ENCODE measurements at places on chromosomes 2 and 18.

GRCh38 chr2:121303531-121304263 is 18.7 kb upstream of the TFCP2L1 start:
- DNase-seq, result no peak

DNA sequence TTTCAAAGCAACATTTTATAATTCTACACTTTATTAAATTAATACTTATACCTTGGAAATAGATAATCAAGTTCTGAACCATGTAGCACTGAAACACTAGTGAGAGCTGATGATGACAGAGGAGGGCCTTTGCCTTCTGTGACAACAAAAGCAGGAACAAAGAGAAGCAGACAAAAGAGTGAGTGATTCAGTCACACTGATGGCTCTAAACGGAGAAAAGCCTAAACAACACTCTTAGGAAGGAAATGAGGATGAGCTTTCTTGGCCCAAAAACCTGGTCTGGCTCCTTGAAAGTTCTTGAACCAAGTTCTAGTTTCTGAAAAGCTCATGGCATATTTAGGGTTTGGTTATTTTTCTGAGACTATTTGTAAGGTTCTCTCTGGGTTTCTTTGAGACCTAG is 271.9 kb downstream of the DPP10 start:
- no peak for DNase-seq

DNA sequence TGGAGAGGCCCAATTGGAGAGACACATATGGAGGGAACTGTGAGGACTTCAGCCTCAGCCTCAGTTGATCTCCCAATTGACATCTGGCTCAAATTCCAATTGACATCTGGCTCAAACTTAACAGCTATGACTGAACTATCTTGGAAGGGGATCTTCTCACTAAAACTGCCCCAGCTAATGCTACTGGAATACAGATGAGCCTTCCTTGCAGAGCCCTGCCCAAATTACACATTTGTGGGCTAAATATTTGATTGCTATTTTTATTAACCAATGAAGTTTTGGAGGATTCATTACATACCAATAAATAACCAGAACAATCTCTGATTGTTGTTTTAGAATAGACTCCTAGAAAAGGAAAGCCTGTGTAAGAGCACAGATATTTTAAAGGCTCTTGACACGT is 189.0 kb upstream of the THUMPD2 start:
- DNase-seq, result no peak

- no peak for DNase-seq
Measured at GRCh38 chr2:210519594-210519993, 36.8 kb upstream of the CPS1 start.

- no peak for DNase-seq
Measured at GRCh38 chr2:98768384-98769113, 37.6 kb upstream of the MGAT4A start.

DNA sequence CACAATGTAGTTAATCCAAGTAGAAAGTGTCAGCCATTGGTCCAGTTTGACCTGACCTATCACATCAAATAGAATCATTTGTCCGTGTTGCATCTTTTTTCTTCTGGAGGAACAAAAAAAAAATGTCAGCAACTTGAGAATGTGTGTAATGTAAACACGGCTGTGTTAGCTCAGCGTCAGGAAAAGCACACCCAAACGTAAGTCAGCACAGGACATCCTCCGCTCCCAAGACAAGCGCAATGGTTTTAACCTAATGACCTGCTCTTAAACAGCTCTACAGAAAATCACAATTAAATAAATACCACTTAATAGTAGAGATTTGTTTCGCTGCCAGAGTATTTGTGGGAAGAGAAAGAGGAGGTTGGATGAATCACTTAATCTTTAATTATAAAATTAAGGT is 59.4 kb downstream of the OSR1 start:
- DNase-seq, result no peak

GRCh38 chr2:187075199-187075635 is 226.2 kb upstream of the ZSWIM2 start:
- no peak for DNase-seq

DNA sequence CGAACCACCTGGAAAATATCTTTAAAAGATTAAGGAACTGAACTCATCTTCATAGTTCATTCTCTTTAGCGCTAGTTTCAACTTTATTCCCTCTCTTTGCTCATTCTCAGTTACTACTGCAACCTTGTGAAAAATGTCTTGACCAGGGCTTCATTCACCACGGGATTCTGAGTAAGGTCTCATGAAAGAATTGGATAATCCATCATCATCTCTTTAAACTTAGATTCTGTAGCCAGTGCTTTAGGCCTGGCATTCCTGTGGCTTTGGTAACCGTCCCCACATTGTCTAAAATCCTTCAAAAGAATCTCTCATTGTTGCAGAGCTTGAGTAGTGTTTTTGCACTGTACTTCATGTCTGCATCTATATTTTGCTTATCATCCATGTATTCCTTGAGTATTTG is 229.5 kb downstream of the ETAA1 start:
- DNase-seq, result no peak

DNA sequence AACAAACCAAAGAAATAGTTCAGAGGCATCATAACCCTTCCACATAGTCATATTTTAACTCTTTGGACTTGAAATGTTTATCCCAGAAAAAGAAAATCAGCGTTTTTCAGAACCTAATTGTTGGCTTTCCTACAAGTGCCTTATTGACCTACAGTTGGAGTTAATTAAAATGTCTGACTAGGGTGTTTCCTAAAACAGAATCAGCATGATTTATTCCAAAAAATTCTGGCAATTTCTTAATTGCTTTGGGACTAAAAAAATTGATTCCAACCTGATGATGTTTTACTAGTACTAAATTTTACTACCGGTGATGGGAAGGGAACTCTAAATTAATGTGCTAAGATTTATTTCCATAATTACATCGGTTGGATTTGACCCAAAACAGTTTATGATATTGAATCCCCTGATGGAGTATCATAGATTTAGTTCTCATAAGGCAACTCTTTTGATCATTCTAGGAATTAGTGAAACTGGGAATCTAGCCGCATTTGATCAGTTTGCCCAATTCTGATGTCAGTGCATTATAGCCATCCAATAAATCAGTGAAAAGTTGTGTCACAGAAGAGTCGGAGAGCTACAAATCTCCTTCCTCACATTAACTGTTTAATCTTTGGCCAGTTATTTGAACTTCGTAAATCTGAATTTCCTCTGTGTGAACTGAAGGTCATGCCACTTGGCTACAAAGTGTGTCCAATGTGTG is 134.3 kb upstream of the DSEL start:
- DNase-seq, result no peak

GRCh38 chr2:8652774-8653426 is 29.0 kb upstream of the ID2 start:
- no peak for DNase-seq

- DNase-seq, result no peak
Measured at GRCh38 chr18:78406743-78407465, 572.7 kb upstream of the SALL3 start.

DNA sequence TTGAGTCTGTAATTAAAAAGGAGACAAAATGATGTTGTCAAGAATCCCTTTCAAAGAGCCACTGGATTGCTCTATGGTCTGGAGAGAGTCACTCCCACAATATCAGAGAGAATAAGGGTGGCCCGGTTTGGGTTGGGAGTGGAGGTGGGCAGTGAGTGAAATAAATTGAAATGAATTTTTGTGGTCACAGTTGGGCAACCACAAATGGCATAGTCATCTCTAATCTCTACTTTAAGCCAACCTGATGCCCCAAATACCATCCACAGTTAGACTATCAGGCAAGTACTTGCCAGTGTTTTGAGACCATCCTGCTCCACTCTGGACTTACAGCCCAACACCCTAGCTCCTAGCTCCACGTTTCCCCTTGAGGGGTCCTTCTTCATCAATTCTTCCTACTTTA is 559.7 kb downstream of the BCL11A start:
- no peak for DNase-seq

DNA sequence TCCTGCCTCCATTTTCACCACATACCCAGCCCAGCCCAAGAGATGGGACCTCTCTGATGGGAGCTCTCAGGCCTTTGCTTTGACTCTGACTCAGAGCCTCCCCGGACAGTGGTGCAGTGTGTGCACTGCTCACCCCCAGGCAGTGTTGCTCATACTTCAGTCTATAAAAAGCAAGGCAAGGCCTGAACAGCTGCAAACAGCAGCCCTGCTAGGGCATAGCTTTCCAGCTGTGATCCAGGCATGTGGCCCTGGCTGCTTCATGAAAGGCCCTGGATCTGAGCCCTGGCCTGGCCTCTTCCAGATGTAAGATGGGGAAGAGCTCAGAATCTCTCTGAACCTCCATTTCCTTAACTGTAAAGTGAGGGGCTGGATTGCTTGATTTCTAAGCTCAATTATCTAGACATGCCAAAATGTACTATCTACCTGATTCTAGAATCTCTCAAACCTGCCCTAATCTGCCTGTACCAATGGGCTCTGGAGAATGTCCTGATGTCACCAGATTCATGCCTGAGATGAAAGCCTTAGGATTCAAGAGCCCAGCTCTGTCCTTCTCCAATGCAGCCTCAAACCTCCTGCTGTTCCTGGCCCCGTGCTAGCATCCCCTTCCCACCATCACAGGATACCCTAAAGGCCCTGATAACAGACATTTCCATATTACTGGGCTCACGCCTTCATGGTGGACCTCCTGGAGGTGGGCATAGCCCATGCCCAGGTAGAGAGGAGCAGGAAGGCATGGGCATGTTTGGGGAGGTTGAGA is 206.9 kb downstream of the ARL4C start:
- no peak for DNase-seq

GRCh38 chr2:140344838-140345237 is 1564.6 kb upstream of the NXPH2 start:
- DNase-seq, result no peak

DNA sequence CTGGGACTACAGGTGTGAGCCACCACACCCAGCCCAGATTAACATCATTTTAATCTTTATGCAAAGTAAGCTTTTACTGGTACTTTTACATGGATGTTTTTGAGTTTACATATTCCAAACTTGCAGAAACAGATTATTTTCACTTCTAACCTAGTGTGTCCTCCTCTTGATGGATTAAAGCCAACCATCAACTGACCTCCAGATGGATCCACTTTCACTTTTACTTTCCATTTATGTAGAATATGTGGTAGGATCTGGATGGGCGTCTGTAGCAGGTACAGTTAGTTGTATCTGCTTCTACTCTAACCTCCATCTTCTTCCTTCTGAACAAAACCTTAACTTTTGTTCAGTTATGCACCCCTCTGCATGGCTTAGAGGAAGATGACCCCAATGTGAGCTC is 264.1 kb downstream of the CDH20 start:
- no peak for DNase-seq

DNA sequence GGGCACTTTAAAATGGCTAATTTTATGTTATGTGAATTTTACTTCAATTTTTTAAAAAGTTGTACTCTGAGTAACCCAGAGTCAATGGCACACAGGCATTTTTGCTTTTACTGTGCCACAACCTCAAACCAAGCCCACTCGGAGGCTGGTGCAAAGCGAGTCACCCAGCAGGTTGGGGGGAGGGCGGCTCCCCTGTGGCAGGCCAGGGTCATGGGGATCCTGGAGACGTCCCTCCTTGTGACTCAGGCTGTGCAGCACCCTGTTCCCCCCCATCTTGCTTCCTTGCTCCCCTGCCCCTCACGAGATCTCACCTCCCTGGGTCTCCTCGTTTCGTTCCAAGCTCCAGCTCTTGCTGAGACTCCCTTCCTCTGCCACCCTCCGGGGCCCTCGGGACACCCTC is 58.6 kb downstream of the POMC start:
- no peak for DNase-seq

GRCh38 chr18:13725566-13726231 is 659 bp downstream of the FAM210A start:
- no peak for DNase-seq

GRCh38 chr18:1306641-1307040 is 402.0 kb downstream of the ADCYAP1 start:
- no peak for DNase-seq

GRCh38 chr2:60445684-60446179 is 107.7 kb downstream of the BCL11A start:
- no peak for DNase-seq

DNA sequence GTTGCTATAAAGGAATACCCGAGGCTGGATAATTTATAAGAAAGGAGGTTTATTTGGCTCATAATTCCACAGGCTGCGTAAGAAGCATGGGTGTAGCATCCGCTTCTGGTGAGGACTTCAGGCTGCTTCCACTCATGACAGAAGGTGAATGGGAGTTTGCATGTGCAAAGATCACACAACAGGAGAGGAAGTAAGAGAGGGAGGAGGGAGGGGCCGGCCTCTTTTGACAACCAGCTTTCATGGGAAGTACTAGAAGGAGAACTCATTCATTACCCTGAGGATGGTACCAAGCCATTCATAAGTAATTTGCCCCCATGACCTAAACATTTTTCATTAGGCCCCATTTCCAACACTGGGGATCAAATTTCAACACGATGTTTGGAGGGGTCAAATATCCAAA is 386.8 kb upstream of the NETO1 start:
- DNase-seq, result no peak

- DNase-seq, result no peak
Measured at GRCh38 chr2:79723830-79724229, 211.0 kb downstream of the CTNNA2 start.

DNA sequence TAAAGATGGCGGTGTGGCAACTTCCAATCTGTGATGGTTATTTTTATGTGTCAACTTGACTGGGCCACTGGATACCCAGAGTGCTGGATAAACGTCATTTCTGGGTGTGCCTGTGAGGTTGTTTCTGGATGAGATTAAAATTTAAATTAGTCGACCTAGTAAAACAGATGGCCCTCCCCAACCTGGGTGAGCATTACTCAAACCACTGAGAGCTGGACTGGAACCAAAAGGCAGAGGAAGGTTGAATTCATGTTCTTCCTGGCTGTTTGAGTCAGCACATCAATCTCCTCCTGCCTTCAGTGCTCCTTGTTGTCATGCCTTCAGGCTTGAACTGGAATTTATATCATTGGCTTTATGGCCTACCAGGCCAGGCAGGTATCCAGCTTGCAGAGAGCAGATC is 190.8 kb upstream of the RGPD4 start:
- DNase-seq, result no peak

- DNase-seq, result no peak
Measured at GRCh38 chr18:31660763-31661162, 23.6 kb downstream of the B4GALT6 start.

DNA sequence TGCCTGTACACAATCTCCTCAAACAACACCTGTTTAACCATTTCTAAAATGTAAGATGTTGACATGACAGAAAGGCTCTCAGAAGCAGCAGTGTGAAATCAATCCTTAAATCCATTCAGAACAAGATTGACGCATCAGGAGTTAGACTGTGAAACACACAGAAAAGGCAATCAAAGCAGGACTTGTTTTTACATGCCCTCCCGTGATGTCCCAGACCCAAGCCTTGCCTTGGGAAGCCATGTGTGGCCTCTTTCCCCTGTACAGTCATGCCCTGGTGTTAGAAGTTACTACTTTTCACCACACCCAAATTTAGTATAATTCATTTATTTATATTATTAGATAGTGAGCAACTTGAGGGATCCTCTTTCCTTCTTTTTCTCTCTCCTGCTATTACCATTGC is 115.7 kb downstream of the NCKAP5 start:
- no peak for DNase-seq

DNA sequence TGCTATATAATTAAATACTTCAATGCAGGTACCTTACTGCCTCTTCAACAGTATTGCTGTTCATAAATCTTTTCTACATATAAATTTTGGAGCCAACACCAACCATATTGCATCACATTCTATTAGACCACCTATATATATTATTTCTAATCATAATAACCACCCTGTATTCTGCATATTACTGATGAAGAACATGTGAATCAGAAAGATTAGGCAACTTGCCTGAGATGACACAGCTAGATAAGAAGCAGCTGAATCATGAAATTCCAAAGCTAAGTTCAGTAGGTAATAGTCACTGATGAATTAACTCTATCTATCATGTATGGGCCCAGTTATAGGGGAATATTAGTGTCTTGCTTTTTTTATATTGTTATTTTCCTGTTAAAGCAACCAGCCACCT is 161.8 kb downstream of the AGPS start:
- no peak for DNase-seq

GRCh38 chr2:33238111-33238510 is 238.3 kb upstream of the RASGRP3 start:
- DNase-seq, result no peak
